ENCODE measurements at places on chromosomes 11 and 22.

GRCh38 chr11:91173701-91174100 is 950.9 kb upstream of the CHORDC1 start:
- DNase-seq = no peak

- DNase-seq = no peak
Observed at GRCh38 chr11:69524291-69524882, 42.9 kb downstream of the LINC01488 start.

DNA sequence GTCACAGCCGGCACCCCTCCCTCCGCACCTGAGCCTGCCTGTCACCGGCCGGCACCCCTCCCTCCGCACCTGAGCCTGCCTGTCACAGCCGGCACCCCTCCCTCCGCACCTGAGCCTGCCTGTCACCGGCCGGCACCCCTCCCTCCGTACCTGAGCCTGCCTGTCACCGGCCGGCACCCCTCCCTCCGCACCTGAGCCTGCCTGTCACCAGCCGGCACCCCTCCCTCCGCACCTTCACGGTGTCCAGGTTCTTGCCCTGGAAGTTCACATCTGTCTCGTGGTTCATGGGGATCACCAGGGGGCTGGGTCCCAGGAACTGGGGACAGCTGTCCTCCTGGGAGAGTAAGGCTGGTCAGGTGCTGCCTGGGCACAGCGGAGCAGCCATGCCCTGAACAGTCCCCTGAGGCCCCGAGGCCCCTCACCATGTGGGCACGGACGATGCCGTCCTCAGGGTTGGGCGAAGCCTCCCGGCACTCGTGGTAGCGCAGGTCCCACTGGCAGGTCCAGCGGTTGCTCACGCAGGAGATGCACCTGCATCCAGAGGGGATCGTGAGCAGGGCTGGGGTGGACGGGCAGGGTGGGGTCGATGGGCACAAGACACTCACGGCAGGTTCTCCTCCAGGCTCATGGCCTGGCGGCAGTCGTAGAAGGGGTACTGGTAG is 15.5 kb upstream of the MAPK11 start:
- DNase-seq = no peak

DNA sequence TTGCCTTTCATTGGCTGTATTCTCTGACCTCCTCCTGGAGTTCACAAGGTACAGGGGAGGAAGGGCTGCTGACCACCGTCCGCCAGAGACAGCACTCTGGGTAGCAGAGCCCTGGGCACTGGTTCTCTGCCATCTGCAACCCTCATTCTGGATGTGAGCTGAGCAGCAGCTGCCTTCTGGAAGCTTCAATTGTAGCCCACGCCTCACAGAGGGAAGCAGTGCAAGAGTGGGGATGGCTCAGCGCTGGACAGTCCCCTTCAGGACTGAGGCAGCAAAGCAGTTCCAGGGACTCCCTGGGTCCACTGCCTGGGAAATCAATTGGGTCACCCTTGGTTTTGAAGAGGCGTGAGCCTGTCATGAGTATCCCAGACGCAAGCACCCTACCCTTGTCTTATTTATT is 346.2 kb downstream of the CADM1 start:
- no peak for DNase-seq

GRCh38 chr11:83671289-83671688 is 385.1 kb upstream of the CCDC90B start:
- no peak for DNase-seq

DNA sequence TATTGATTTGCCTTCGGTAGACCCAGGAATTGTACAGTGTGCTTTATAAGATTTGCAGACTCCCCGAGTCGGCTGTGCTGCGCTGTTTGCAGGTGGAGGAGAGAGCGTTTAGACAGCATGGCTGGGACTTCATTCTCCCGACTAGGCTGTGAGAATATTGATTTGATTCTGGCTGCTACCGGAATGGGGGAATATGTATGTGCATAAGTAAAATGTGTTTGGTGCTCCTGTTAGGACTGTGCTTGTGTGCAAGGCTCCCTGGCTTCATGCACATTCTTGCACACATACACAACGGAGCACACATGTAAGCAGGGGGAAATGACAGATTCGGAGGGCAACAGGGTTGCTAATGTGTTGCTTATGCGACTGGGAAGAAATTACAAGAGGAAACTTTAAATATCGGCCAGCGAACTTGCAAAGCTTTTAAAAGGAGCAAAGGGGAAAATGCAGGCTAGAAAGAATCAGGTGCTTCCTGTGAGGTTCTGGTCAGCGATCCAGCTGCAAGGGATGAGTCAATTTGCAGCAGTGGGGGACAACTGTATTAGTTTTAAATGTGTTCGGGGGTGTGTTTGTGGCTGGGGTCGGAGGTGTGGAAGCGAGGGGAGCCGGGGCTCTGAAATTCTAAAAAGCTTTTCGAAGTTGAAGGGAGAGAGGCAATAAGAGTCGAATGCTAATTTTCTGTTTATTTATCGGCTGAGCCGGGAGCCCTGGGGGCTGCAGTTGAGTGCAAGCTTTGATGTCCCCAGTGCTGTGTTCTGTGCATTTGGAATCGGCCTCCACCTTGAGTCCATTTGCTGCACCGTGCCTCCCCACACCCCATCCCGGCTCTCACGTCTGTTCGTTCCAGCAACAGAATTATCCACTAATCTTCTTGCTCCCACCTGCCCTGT is 731 bp downstream of the NTM start:
- DNase-seq = no peak

DNA sequence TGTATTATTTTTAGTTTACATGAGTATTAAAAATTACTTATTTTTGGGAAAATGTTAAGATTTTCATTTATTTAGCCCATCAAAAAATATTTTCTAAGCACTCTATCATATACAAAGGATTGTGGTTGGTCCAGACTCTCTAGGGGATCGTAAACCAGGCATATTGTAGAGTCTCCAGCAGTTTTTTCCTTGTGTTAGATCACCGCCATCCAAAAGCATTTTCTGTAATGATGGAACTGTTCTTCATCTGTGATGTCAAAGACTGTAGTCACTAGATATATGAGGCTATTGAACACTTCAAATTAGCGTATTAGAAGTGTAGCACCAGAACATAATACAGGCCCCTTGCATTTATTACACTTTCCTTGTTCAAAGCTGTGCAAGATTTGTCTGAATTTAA is 154.9 kb downstream of the SBF2 start:
- no peak for DNase-seq

DNA sequence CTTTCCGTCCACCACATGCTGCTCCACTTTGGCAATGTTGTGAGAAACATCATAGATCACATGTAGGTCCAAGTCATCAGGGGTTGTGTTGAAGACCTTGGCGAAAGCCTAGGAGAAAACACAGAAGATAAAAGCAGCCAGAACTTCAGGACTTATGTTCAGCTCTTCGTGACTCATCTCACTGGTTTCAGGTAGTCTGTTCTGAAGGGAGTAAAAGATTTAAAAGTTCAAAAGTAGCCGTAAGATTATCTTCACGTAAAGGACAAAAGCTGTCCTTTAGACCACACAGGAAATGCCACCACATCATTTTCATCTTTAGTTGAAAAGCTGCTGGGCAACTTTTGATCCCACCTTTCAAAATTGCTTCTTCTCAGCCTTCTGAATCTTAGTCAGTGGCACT is 16.9 kb downstream of the RTCB start:
- peak; percentile 82 for DNase-seq

DNA sequence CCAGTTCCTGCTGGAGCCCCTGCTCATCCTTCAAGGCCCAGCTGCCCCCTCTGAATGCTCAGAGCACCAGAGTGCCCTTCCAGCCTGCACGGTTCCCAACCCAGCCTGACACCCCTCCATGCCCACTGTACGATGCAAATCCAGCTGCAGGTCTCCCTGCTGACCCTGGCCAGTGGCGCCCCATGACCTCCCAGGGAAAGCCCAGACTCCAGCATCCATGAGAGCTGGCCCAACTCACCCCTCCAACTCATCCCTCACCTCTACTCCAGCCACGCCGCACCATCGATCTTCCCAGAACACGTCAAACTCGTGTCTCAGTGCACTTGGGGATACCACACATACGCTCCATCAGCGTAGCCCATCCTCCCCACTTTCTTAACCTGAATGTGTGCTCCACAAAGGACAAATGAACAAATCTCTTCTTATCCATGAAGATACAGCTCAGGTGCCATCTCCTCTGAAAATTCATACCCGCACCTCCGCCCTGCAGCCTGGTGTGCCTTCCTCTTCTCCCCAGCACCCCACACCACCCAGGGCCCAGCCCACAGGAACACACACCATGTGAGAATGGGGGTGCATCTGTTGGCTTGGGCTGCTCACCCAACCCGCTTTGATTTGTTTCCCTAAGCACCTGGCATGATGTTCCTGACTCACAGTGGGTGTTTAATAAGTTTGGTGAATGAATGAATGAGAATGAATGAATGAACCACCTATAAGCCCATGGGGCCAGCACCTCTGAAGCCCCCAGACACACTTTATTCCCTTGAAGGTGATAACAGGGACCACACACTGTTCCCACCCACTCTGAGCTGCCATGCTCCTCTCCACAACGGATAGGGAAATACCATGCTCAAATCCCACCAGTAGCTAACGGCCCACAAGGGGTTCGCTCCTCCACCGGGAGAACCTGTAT is 6.2 kb downstream of the PLA2G6 start:
- DNase-seq = no peak

- no peak for DNase-seq
Observed at GRCh38 chr11:67776852-67777520, 102.6 kb upstream of the ALDH3B2 start.

GRCh38 chr11:128210148-128210940 is 377.0 kb downstream of the ETS1 start:
- DNase-seq = no peak

DNA sequence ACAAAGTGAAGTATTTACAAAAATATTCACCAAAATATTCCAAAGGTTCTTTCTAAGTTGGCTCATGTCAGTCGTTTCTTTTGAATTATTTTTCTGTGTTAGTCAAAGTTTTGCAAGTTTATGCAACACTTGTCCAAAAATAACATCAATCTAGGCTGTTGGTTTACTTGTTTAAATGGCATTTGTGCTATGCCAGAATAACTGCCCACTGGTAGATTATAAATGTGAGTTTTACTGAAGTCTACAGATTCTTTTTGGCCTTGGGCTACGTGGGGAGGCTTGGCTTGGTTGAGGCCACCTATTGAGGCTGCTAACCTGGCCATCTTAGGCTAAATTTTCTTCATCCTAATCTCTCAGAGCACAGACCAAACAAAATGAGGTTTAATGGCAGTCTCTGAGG is 1091.9 kb upstream of the RAG2 start:
- no peak for DNase-seq

GRCh38 chr11:118907051-118908042 is 18.4 kb downstream of the BCL9L start:
- peak; percentile 80 for DNase-seq

DNA sequence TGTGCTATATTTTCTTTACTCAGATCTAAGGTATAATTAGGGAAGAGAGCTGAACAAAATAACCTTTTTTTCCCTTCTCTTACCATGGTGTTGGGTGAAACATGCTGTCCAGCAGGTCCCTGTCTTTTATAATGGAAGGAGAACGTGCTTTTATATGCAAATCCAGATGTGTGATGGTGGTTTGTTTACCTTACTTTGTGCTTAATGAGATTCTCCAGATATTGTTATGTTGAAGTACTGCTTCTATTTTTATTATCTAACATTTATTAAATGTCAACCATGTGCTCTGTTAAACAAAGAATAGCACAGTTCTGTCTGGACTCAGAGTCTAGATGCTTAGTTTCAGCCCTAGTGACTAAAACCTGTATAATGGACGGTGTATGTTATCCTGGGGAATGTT is 10.1 kb upstream of the GRIK4 start:
- no peak for DNase-seq

GRCh38 chr11:2763984-2764383 is 64.2 kb upstream of the KCNQ1OT1 start:
- no peak for DNase-seq

DNA sequence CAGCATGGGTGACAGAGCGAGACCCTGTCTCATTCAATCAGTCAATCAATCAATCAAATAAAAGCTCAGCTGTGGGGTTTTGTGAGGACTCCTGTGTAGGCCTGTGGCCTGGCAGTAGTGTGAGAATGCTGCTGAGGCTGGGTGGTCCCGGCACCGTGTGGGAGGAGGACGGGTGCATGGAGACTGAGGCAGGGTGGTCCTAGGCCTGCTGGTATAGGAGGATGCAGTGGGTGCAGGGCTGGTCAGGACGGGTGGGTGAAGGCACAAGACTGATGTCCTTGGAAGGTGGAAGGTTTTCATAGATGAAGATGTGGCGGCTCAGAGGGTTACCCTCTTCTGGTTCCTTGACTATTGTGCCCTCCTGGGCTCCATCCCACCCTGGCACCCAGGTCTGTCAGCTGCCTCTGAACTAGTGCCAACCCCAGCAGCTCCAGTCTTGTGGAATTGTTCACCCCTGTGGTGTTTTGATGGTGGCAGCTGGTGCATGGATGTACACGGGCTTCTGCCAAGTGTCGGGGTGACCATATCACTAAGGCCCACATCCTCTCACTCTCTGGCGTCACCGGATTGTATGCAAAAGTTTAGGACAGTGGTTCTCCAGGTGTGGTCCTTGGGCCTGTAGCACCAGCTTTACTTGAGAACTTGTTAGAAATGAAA is 23.7 kb downstream of the TANGO2 start:
- no peak for DNase-seq

DNA sequence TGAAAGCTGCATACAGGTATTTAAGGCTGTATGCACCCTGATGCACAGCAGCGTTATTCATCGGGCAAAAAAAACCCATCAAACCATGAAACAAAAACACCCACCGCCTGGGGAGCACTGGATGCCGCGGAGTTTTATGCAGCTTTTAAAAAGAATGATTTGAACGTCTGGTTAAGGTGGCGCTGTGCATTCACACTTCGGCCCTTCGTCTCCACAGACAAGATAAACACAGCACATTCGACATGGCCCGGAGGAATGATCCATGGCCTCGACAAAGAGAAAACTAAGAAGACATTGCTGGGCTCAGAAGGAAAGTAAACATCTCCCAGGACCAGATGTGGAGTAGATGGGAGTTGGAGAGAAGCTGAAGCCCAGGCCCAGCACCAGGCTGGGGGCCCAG is 40.8 kb upstream of the GAL start:
- peak; percentile 24 for DNase-seq

DNA sequence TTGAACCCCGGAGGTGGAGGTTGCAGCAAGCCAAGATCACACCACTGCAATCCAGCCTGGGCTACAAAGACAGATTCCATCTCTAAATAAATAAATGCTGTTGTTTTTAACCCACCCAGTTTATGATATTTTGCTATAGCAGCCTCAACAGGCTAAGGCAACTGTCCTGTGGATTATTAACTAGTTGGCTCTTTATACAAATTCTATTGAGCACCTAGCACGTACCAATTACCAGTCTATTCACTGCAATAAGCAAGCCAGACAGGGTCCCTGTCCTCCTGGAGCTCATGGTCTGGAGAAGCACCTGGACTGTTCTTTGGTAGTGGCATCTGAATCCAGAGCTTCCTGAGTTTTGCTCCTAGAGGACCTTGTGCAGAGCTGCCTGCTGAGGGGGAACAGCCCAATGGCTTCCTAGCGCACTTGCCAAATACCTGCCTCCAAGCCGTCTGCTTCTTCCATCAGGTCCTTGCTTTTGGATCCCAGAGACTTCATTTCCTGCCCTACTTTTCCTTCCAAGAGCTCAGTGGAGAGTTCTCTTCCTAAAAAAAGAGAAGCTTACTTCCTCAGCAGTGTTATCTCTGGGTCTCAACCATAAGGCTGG is 49.9 kb upstream of the MICAL2 start:
- DNase-seq = no peak

All from MM.1S (cell line).